ENCODE measurements at places on chromosomes 5 and 9. TPM values are rescaled to one million over a fixed set of nuclear protein-coding genes. Genes with fewer than 3 reads are reported as not detected.

DNA sequence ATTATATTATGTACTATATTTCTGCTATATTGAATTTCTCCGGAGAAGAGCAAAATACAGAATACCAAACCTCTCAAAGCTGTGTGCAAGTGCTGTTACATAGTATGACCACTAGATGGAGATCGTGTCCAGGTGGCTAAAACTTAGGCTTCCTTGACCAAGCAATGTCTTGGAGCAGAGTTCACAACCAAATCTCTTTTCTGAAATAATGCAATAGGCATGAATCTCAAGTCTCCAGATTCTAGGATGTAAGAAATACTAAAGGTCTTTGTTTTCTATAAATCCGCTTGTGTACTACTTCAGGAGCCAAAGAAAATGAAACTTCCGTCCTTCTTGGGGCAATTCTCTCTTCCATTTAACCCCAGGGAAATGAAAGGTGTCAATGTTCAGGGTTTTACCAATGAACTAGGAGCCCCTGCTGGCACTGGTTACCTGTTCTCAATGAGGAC, 181.5 kb upstream of the RAI14 start:
- peaks cover 53% of the 10 kb centered on the region for H3K27me3 ChIP-seq
- no peak overlapping the region for H3K27ac ChIP-seq
- no peak for DNase-seq
- H3K4me3 ChIP-seq = no peak overlapping the region
- no peaks in the 10 kb centered on the region for H3K4me1 ChIP-seq
- no peaks in the 10 kb centered on the region for H3K36me3 ChIP-seq

DNA sequence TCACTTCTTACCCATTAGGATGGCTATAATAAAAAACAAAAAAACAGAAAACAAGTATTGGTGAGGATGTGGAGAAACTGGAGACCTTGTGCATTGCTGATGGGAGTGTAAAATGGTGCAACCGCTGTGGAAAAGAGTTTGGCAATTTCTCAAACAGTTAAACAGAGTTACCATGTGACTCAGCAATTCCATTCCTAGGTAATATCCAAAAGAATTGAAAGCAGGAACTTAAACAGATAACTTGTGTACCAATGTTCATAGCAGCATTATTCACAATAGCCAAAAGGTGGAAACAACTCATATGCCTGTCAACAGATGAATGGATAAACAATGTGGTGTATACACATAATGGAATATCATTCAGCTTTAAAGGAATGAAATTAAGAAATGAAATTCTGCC, 28.9 kb downstream of the DCP2 start:
- H3K36me3 ChIP-seq = peaks cover 46% of the 10 kb centered on the region
- DNase-seq = no peak
- no peaks in the 10 kb centered on the region for H3K4me1 ChIP-seq
- no peaks in the 10 kb centered on the region for H3K27me3 ChIP-seq

GRCh38 chr9:137143459-137143858, 4.5 kb downstream of the GRIN1 start:
- no peak for DNase-seq
- no peaks in the 10 kb centered on the region for H3K36me3 ChIP-seq
- H3K27ac ChIP-seq = no peak overlapping the region
- H3K27me3 ChIP-seq = peaks cover 22% of the 10 kb centered on the region

MSMP gene
- total RNA-seq = not detected

FGF18 gene
- 6.0 TPM for total RNA-seq

SNX18 gene
- total RNA-seq = 27.3 TPM

DNA sequence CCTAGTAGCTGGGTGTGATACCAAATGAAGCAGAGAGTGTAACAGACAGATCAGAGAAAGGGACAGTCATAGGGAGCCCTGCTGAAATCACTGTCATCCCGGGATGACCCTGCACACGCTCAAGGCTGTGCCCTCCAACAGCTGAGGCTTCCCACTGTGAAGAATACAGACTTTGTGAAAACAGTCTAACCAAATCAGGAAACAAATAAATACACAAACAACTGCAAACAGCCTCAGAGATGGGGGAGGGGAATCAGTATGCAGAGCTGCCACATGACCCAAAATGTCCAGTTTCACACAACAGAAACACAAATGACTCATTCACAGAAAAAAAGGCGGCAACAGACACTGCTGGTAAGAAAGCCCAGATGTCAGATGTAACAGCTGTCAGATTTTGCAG, 101.9 kb downstream of the ADAMTS2 start:
- no peaks in the 10 kb centered on the region for H3K36me3 ChIP-seq
- DNase-seq = no peak
- H3K4me1 ChIP-seq = no peaks in the 10 kb centered on the region
- H3K27ac ChIP-seq = no peak overlapping the region

AIF1L gene
- 31.1 TPM for total RNA-seq

WWC1 gene
- total RNA-seq = 3.6 TPM

- H3K36me3 ChIP-seq = no peaks in the 10 kb centered on the region
- H3K4me1 ChIP-seq = peaks cover 22% of the 10 kb centered on the region
Observed at GRCh38 chr9:124078641-124079040, 67.1 kb downstream of the LHX2 start.

DNA sequence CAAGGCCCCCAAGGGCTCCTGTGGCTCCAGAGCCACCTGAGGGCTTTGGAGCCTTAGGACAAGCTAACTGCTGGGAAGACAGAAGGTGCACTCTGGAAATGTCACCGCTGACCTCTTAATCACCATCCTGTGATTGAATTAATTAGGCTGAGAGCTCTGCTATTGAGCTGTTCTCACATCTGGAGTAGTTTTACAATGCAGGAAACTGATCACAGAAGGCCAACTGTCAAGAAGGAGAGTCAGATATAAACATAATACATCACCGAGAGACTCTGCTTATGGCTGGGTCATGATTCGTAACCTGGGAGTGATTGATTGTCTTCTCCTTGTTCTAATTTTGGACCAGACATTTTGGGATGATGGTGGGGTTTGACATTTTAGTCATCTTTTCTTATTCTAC, 226.1 kb downstream of the SLIT3 start:
- H3K4me1 ChIP-seq = no peaks in the 10 kb centered on the region
- H3K27me3 ChIP-seq = peaks cover 2% of the 10 kb centered on the region
- H3K27ac ChIP-seq = no peak overlapping the region
- no peak for DNase-seq
- H3K36me3 ChIP-seq = peaks cover 2% of the 10 kb centered on the region

CAPSL gene
- total RNA-seq = not detected

DNA sequence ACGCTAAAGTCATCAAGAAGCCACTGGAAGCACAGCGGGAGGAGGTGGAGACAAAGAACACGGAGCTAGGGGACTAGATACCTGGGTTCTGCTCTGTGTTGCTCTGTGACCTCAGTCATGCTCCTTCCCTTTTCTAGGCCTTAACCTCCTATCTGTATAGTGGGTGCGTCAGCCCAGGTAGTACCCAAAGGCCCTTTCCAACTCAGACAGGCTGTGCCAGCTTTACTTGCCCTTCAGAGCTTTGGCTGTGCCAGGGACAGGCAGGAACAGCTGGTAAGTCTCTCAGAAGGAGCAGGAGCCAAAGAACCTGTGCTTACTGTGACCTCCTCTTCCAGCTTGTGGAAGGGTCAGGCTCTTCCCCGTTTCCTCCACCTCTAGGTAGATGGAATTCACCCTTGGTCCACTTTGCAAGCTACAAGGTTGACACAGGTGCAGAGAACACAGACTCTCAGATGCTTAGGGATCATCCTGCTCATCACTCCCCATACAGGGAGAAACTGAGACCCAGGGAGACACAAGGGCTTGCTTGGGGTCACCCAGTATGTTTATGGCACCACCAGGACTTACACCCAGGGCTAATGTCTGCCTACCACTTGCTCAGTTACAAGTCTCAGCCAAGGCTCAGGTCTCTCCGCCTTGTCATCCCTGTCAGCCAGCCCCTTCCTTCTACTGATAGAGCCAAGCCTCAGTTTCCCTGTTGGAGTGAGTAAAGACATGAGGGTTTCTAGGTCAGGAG, 1.7 kb downstream of the CCDC69 start:
- H3K27ac ChIP-seq = no peak overlapping the region
- no peaks in the 10 kb centered on the region for H3K36me3 ChIP-seq
- peaks cover 5% of the 10 kb centered on the region for H3K4me1 ChIP-seq
- no peak for DNase-seq

GRCh38 chr5:168364151-168364661, 72.8 kb downstream of the WWC1 start:
- DNase-seq = no peak
- no peak overlapping the region for H3K27ac ChIP-seq
- no peak overlapping the region for H3K4me3 ChIP-seq
- no peaks in the 10 kb centered on the region for H3K27me3 ChIP-seq
- H3K36me3 ChIP-seq = no peaks in the 10 kb centered on the region

FGF10 gene
- total RNA-seq = not detected

GRCh38 chr9:117974108-117974507, 269.9 kb downstream of the TLR4 start:
- H3K27ac ChIP-seq = no peak overlapping the region
- H3K36me3 ChIP-seq = no peaks in the 10 kb centered on the region
- no peak overlapping the region for H3K4me3 ChIP-seq
- peaks cover 2% of the 10 kb centered on the region for H3K27me3 ChIP-seq
- no peak for DNase-seq

- DNase-seq = no peak
- H3K4me3 ChIP-seq = no peak overlapping the region
- H3K27ac ChIP-seq = peak overlapping the region; percentile 4
Observed at GRCh38 chr5:56588636-56589480, 226.5 kb upstream of the MAP3K1 start.

GRCh38 chr9:136181784-136182419, 23.0 kb downstream of the LHX3 start:
- H3K4me1 ChIP-seq = no peaks in the 10 kb centered on the region
- H3K36me3 ChIP-seq = no peaks in the 10 kb centered on the region
- H3K27ac ChIP-seq = no peak overlapping the region

- peaks cover 21% of the 10 kb centered on the region for H3K27me3 ChIP-seq
- H3K4me1 ChIP-seq = peaks cover 7% of the 10 kb centered on the region
- DNase-seq = no peak
- H3K36me3 ChIP-seq = no peaks in the 10 kb centered on the region
Observed at GRCh38 chr9:104068546-104068945, 25.6 kb upstream of the SMC2 start.

MUSK gene
- not detected for total RNA-seq

GRCh38 chr5:132500931-132501628, 10.5 kb upstream of the IRF1 start:
- no peaks in the 10 kb centered on the region for H3K27me3 ChIP-seq
- H3K27ac ChIP-seq = no peak overlapping the region
- DNase-seq = peak; percentile 84
- no peaks in the 10 kb centered on the region for H3K36me3 ChIP-seq
- H3K4me3 ChIP-seq = no peak overlapping the region

GRCh38 chr5:128615578-128615977, 77.5 kb upstream of the FBN2 start:
- H3K36me3 ChIP-seq = no peaks in the 10 kb centered on the region
- no peaks in the 10 kb centered on the region for H3K27me3 ChIP-seq
- H3K27ac ChIP-seq = no peak overlapping the region
- DNase-seq = no peak
- peaks cover 19% of the 10 kb centered on the region for H3K4me1 ChIP-seq

PCDHB15 gene
- total RNA-seq = 4.3 TPM

DNA sequence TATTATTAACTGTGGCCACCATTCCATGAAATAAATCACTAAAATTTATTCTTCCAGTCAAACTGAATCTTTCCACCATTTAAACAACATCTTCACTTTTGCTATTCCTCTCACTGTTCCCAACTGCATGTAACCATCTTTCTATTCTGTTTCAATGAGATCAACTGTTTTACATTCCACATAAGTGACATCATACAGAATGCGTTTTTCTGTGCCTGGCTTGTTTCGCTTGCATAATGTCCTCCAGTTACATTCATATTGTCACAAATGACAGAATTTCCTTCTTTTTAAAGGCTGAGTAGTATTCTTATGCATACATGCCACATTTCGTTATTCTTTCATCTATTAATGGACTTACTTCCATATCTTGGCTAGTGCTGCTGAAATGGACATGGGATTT, 738.2 kb downstream of the SEMA5A start:
- no peak for DNase-seq
- no peaks in the 10 kb centered on the region for H3K36me3 ChIP-seq
- no peak overlapping the region for H3K4me3 ChIP-seq

LRRC19 gene
- total RNA-seq = not detected

TUSC1 gene
- total RNA-seq = not detected

CDH6 gene
- 792 TPM for total RNA-seq

DNA sequence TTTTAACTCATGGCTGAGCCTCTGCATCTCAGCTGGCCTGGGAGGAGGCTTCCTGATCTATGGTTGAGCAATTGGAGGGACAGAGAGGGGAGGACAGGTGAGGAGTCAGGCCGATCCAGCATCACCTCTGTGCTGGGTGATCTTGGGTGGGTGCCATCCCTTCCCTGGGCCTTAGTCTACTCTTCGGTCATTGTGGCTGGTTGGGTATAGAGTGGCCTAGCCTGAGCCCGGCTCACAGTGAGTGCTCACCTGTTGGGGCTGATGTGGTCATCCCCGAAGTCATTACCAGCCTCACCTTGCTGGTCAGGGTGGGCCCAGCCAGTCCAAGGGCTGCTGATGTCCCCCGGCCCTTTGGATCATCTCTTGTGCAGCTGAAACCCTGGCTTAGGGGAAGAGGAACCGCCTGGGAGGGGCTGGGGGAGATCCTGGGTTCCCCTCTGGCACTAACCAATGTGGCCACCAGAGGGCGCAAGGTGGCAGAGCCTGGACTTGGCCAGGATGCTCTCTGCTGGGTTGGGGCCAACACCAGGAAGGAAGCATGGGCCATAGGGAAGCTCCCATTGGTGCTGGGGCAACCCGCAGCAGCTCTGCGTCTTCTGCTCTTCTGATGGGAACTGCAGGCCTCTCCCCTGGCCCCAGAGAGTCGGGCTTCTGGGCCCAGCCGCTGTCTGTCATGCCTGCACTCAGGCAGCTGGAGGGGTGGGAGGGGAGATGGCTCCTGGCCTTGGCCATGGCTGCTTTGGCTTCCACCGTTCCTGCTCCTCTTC, 17.3 kb upstream of the ODF2 start:
- no peaks in the 10 kb centered on the region for H3K36me3 ChIP-seq
- no peak overlapping the region for H3K27ac ChIP-seq
- no peaks in the 10 kb centered on the region for H3K27me3 ChIP-seq

DNA sequence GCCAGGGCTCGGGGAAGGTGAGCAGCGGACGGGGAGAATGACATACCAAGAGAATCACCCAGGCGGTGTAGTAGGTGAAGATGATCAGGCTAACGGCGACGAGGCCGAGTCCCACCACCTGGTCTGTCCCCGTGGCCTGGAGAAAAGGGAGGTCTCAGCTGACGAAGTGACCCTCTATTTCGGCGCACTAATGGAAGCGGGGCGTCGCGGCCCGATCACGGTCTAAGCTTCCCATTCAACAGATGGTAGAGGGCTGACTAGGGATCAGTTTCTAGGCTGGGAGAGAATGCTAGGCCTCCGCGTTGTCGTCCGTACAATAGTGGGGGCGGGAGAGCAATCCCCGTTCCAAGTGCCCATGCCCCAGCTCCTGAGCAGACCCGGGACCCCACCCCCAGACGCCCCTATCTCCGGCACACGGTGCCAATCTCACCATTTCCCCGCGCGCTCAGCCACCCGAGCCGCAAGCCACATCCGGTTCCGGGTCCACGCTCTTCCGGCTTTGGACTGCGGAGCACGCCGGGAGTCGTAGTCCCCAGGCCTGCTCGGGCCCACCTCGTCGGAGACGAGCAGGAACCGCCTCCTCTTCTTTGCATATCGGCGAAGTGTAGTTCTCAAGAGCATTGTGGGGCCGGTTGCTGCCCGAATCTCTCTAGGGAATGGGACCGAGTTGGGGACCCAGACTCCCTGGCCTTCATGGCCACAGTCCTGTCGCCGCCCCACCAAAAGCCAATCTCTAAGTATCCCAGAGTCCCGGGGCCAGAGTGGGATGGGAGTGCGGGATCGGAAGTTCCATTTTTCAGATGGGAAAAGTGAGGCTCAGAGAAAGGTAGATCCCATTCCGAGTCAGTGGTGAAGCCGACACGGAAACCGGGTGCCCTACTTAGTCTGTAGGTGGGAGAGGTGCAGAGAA, at the start of gene DPM2:
DPM2 (minus strand) TSS at position 467 of the 910 bp plus-strand sequence; CDS start at position 433, 34 bp downstream.
- H3K36me3 ChIP-seq = peaks cover 12% of the 10 kb centered on the region
- H3K4me3 ChIP-seq = peak within 1 kb of the TSS; percentile 97
- DNase-seq = peak; percentile 90
